ENCODE measurements at places on chromosomes 5 and 9.

- ATAC-seq, result peak; percentile 89
Measured at GRCh38 chr5:58201922-58202648, 257.8 kb downstream of the PLK2 start.

GRCh38 chr9:12923468-12924009 is 148.7 kb downstream of the LURAP1L start:
- no peak for ATAC-seq

- no peak for ATAC-seq
Measured at GRCh38 chr5:135472141-135472540, 20.0 kb upstream of the TIFAB start.

- no peak for ATAC-seq
Measured at GRCh38 chr5:18881615-18882014, 1106.4 kb downstream of the CDH18 start.
